ENCODE measurements at places on chromosomes 7 and 10. TPM values are rescaled to one million over a fixed set of nuclear protein-coding genes. Genes with fewer than 3 reads are reported as not detected.
A peak's percentile ranks its signal among the peaks of the same experiment; 100 is the strongest.

Gene MYOF
- total RNA-seq, result 120 TPM

- no peak for DNase-seq
Observed at GRCh38 chr10:30691639-30692015, 62.1 kb upstream of the LYZL2 start.

Gene MACC1
- total RNA-seq, result 0.13 TPM

Gene CDC14C
- total RNA-seq, result not detected

DNA sequence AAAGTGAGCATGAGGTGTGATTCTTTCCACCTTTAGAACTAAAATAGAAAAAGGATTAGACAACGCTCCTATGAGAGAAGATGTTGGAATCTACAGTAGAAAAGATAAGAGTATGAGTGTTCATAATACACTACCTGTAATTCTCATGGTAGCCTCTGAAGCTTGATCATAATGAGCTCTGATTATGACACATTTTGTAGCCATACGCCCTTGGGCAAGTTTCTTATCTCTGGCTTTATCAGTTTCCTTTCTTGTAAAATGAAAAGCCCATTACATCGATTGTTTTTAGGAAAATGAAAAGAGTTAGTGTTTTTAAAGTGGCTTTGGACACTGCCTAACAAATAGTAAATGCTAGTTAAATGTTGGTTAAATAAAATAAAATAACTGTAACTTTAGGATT lies 22.4 kb upstream of the PRSS58 start:
- no peak for DNase-seq

DNA sequence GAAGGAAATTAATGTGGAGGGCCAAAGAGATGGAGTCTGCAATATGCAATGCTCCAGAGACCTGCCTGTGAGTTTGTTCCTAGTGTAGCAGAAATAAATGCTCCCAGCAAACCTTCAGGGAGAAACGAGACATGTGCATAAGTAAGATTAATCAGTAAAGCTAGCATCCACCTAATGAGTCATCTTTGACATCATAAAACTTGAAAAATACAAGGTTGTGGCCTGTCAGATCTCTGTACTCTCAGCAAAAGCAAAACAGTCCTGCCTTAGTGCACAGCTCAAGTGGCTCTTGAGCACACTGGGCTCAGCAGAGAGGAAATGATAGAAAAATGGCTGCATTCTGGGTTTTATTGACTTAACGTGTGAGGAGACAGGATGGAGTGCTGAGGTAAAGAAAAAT lies 32.5 kb upstream of the ERCC6 start:
- DNase-seq, result peak; percentile 55

Gene LHFPL3
- not detected for total RNA-seq

GRCh38 chr7:134045716-134046115 lies 81.4 kb upstream of the LRGUK start:
- no peak for DNase-seq

GRCh38 chr10:97353945-97354344 lies 19.4 kb upstream of the FRAT2 start:
- DNase-seq, result no peak

DNA sequence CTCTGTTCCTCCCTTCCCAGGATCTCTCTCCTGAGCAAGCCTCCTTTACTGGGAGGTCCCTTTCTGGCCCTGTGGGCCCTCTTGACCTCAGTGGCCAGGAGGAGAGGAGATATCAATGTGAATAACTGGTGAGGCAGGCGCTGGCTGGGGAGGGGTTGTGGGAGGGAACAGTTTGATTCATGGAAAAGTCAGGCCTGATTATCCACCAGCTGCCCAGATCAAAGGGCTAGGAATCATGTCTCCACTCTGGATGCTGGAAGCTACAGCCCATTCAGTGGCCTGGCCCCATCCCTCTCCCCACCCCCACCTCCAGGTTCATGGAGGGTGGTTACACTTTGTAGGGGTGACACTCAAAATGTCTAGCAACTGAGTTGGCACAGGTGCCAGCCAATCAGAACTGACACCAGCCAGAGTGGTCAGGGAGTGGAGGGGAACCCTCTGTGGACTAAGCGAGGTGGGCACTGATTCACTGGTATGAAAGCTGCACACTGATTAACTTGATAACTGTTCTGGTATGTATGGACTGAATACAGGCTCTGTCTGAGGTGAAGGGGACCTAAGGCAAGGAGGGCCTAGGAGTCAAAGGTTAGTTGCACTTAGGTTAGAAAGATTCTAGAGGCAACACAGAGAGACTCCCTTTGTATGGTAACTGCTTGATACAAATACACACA lies 4.8 kb downstream of the PRRT4 start:
- no peak for DNase-seq

- DNase-seq, result no peak
Observed at GRCh38 chr7:42272793-42273665, 36.0 kb upstream of the GLI3 start.

- peak; percentile 93 for DNase-seq
Observed at GRCh38 chr10:89207801-89208551, 859 bp upstream of the CH25H start.

- no peak for DNase-seq
Observed at GRCh38 chr10:76119515-76119914, 688.1 kb downstream of the LRMDA start.

DNA sequence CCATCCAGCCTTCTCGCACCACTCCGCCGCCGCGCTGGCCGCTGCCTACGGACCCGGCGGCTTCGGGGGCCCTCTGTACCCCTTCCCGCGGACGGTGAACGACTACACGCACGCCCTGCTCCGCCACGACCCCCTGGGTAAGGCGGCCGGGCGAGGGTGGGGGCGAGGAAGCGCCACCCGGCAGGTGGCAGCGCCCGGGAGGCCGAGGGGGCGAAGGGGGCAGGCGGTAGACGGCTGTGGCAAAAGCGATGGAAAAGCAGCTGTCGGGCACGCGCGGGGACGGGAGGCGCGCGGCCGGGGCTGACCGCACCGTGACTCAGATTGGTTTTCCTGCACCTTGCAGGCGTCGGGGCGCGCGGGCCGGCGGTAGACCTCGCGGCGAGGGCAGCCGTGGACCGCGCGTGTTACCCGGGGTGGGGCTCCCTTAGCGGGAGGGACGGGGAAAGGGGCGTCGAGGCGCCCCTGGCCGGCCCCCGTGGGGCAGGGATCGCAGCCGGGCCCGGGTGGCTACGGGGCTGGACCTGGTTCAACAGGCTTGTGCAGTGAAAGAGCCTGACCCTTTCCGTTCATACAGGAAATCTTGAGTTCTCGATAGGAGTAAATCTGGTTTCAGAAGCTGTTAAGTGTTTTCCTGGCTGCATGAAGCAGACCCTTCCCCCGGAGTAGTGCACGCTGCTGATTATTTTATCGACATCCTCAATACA lies 608 bp downstream of the HHEX start:
- peak; percentile 92 for DNase-seq

Gene CALD1
- 2,237 TPM for total RNA-seq

Gene VCL
- 452 TPM for total RNA-seq

Gene ZNF107
- 1.8 TPM for total RNA-seq

DNA sequence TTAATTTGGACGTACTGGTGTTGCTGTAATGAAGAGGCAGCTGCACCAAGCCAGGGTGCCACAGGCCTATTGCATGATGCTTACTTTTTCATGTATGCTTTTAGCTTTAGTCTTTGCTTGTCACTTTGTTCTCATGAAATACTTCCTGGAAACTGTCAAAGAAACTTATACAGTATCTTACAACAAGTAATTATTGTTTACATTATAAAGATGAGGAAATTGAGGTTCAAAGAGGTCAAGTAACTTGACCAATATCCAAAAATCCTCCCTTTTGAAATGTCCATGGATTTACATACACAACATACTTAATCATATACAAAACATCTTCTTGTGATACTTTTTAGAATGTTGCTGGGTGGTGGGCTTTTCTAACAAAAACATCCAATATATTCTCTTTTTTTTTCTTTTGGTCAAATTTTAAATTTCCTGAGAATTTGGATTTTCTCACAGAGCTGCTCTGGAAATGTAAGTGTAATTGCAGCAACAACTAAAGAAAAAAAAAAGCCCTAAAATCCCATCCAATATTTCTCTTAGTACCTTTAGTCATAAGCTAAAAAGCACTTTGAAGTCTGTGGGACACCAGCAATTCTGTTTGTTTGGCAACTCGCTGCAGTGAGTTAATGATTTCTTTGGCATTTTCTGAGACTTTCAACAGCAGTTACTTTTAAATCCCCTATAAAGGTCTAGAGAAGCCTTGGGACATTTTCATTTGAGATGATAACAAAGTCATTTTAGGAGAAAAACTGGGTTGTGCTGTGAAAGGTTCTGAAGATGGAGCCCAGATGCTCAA lies 500.6 kb upstream of the IGFBP3 start:
- DNase-seq, result no peak

Data from esophagus muscularis mucosa (tissue), 4 donors.